ENCODE measurements at places on chromosomes 3 and 15.

- no peak for DNase-seq
These were observed 87.7 kb downstream of the KCNAB1 start for GRCh38 chr3:156207802-156208685.

DNA sequence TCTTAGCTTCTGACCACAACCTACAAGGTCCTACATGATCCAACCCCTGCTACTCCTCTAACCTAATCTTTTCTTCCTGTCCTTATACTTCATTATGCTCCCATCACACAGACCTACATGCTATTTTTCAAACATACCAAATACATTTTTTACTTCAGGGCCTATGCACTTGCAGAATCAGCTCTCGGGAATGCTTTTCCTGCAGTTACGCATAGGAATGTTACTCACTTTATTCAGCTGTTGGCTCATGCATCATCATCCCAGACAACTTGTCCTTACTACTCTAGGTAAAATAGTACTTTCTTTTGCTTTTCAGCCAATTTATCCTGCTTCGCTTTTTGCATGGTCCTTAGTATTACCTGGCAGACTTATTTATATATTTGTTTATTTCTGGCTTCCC is 105.6 kb downstream of the OXSM start:
- DNase-seq, result no peak

DNA sequence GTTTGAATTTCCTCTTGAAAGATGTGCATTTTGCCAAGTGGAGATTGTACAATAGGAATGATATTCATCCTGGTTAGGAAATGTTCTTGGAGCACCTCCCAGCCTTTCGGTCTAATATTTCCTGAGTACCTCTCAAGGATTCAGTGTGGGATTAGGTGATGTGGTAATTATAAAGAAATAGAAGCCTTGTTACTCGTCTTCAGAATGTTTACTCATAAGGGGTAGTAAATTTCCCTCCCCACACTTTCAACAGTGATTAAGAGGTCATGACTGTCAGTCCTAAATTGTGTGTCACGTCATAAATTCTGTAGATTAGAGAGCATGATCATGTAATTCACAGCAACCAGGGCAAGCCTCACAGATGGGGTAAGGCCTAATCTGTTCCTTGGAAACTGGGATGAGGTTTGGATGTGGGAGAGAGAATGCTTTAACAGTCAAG is 633.1 kb upstream of the TBL1XR1 start:
- no peak for DNase-seq

- no peak for DNase-seq
These were observed 271.8 kb upstream of the TPM1 start for GRCh38 chr15:62770752-62771151.

- no peak for DNase-seq
These were observed 4.1 kb upstream of the GCSAM start for GRCh38 chr3:112136959-112137693.

GRCh38 chr3:133197619-133198018 is 159.4 kb downstream of the TMEM108 start:
- DNase-seq, result no peak

DNA sequence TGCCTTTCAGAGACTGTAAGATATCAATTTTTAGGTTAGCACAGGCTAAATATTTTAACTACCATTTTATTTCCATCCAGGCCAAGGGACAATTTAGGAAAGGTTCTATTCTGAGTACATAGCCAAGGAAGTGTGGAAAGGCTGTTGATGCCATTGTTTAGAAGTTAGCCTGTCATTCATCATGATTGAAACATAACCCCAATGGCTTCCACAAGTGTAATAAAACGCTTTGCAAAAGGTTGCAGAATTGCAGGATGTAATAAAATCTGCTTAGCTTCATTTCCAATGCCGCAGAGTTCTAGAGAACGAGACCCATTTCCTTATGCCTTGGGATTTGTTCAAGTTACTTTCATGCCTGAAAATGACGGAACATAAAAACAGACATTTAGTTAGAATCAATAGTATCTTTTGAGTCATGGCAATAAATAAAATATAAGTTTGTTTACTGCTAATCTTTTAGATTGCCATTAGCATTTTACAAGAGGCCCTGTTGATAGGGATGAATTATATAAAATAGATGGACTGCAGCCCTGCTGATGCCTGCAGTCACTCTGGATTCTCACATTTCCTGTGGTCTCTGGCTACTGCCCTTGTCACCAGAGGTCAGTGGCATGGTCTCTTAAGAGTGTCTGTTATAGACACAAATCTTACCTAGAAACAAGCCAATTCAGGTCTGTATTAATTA is 678.2 kb upstream of the CFAP20DC start:
- DNase-seq, result no peak

GRCh38 chr15:94305133-94305532 is 73.8 kb downstream of the MCTP2 start:
- peak; percentile 76 for DNase-seq

Measured in stimulated activated effector memory CD8-positive, alpha-beta T cell treated with anti-CD3 and anti-CD28 coated beads, Interleukin-12 subunit alpha, Interleukin-12 subunit beta, amount 100 ng/mL, for 72 hours (primary cell).